ENCODE measurements at places on chromosomes 12 and 14.

DNA sequence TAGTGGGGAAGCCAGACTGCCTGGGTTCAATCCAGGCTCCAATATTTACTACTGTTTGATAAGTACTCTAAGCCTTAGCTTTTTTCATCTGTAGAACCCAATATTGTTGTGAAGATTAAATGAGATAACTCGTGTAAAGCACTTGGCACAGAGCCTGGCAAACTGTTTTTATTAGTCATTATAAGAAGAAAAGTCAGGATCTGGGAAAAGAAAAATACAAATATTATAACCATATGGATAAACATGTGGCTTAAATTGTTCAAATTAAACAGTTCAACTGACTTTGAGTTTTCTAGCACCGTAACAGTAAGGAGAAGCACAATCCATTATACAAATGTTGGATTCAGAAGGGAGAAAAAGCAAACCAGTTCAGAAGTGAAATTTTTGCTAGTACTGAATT is 22.0 kb upstream of the CDK17 start:
- DNase-seq: no peak

GRCh38 chr14:36313206-36313605 is 7.2 kb downstream of the MBIP start:
- DNase-seq: no peak

GRCh38 chr14:19947413-19948090 is 16.8 kb downstream of the OR4K1 start:
- no peak for DNase-seq

- no peak for DNase-seq
Observed at GRCh38 chr12:120529641-120530417, 871 bp upstream of the COQ5 start.

DNA sequence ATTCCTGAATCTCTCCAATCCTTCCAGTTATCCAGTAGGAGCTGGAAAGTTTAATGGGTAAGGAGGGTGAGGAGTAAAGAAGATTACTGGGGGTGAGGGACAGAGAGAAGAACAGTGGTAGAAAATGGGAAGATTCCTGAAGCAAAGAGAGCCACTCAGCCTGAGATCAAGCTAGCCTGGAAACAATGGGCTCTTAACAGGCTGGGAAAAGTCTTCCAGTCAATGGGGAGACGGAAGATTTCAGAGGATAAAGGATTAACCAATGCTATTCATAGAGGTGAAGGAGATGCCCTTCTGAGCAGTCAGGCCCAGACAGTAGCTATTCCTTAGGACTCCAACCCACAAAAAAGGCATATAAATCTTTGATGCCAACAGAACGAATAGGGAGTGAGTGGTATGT is 14.8 kb downstream of the GDF11 start:
- no peak for DNase-seq

DNA sequence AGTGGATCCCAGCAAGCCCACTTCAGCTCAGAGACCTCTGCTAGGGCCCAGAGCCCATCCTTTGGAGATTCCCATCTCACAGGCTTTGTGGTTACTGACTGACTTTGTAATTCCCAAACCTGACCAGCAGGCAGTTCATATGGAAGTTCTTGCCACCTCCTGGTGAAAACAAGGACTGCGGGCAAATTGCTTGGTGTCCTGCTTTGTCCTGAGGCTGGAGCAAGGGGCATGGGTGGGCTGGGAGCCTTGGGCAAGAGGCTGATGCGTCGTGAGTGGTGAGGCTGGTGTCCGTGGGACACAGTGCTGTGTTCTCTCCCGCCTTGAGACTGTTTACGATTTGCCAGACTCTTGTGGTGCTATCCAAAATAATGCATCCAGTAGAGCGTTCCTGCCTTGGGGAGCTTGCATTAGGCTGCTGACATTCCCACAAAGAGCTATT is 91.0 kb downstream of the LRRC74A start:
- no peak for DNase-seq

- DNase-seq: no peak
Observed at GRCh38 chr14:23041729-23042128, 283 bp upstream of the PSMB11 start.

DNA sequence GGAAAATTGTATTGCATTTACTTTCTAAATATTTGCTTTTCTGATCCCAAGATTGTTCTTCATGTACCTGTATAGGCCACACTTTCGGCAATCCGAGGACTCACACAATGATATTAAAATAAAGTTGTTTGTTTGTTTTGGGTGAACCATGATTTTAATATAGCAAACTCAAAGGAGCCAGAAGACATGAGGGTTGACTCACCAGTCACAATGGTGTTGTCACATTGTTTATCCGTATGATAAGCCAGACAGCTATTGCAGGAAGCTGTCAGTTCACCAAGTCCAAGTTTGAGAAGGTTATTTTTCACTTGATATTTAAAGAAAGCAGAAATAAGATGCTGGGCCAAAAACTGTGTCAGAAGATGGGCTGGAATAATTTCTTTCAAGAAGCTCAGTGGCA is 67.1 kb upstream of the CPM start:
- no peak for DNase-seq

DNA sequence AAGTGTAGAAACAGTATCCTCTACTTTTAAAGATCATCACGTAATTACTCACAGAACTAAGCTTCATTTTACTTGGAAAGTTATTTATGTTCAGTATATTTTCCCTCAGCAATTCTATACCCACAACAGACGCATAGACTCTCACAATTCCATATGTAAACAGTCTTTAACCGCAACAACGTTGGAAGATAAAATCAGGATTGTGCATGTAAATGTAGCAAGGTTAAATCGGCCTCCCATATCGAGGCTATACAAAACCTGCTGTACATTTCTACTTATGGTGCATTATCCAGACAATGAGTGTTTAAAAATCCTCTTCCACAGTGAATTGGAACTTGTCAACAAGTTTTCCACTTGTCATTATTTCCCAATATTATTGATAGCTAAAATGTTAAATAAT is 581.1 kb downstream of the SLC16A7 start:
- DNase-seq: no peak

DNA sequence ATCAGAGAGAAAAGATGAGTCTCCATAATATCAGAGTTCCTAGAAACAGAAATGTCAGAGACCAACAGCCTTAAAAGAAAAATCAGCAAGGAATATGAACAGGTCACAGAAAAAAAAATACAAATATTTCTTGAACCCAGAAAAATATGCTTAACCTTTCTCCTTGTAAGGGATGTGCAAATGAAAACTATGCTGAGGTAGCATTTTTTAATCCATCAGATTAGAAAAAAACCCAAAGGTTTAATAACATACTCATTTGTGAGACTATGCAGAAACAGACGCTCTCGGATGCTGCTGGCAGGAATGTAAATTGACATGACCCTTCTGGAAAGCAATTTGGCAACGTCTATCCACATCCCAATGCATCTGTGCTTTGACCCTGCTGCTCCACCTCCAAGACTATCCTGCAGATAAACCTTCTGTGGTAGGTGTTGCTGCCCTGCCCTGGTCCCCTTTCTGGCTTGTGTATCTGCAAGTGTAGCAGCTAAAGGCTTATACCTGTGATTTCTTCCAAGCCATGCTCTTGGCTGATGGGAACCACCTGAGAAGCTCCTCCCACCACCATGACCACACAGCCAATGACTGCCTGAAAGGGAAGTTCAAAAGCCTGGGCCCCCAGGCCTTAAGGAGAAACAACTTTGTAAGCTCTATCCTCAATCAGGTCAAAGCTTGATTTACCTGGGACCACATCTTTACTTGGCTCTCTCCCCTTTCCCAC is 49.4 kb downstream of the LTBP2 start:
- DNase-seq: no peak

DNA sequence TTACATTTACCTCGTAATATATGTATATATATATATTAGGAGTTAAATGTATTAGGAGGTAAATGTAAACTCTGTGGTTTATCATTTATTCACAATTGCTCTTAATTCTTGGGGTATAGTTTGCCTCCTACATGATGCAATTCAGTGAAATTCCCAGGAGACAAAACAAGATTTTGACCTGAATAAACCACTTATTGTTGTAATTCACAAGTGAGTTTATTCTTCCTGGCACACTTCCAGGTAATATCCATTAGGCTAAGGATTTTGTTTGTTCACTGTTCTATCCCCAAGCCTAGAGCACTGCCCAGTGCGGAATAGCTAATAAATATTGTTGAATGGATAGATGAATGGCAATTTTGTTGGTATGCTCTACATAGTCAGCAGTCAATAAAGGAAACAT is 3.0 kb downstream of the SMIM10L1 start:
- no peak for DNase-seq

GRCh38 chr14:74838166-74838565 is 37.8 kb downstream of the PROX2 start:
- DNase-seq: no peak

- DNase-seq: no peak
Observed at GRCh38 chr12:112979041-112979680, 842 bp downstream of the OAS2 start.

GRCh38 chr14:43983721-43984120 is 523.4 kb downstream of the FSCB start:
- DNase-seq: no peak

GRCh38 chr12:48078901-48079300 is 27.0 kb downstream of the SENP1 start:
- no peak for DNase-seq

- no peak for DNase-seq
Observed at GRCh38 chr14:52400846-52401245, 86.7 kb downstream of the PTGER2 start.

GRCh38 chr12:104212516-104212915 is 3.1 kb upstream of the TXNRD1 start:
- DNase-seq: no peak

- no peak for DNase-seq
Observed at GRCh38 chr12:15852383-15852782, 29.8 kb upstream of the STRAP start.

DNA sequence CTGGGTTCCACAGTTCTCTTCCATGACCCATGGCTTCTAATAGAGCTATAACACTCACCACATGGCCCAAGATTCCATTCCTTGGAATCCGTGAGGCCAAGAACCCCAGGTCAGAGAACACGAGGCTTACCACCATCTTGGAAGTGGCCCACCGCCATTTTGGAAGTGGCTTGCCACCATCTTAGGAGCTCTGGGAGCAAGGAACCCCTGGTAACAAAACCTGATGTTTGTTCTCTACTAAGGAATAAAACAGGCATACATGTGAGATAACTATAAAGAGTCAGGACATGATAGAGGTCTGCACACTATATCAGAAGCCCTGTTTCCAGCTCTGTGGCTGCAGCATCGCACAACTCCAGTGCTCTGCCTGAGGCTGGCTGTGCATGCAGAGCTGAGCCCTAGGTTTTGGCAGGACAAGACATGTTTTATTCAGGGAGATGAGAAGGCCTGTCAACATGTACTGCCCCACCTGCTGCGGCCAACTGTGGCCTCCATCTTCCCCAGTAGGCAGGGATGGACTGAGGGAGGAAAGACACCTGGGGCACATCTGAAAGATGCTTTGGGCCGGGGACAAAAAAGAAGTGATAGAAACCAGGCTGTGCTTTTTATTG is 344.9 kb downstream of the DAD1 start:
- no peak for DNase-seq

DNA sequence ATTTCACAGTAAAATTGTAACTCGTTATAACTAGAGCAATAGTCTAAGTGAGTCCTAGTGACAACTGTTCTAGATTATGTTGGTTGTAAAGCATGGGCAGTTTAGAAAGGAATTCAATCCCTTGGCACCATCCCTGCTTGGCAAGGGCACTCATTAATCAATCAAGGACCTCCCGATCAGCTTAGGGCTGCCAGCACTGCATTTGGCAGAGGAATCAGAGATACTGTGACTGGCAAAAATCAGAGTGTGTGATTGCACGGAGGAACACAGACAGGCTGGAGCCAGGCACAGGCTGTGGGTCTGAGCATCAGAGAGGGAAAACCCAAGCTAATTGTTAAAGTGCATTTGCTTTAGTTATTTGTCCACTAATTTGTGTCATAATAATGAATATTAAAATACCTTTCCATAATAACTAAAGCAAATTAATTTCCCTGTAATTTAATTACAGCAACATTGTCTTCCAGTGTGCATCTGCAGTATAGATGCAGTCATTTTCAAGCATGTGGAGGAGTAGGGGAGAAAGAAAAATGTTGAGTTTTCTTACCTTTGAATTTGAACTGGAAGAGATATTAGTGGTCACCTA is 3.2 kb upstream of the EGLN3 start:
- DNase-seq: no peak

GRCh38 chr14:85533861-85534291 is 3.9 kb downstream of the FLRT2 start:
- DNase-seq: peak; percentile 7

- DNase-seq: no peak
Observed at GRCh38 chr12:32768518-32768917, 12.8 kb upstream of the YARS2 start.

- no peak for DNase-seq
Observed at GRCh38 chr12:64123448-64123847, 98.6 kb downstream of the KICS2 start.

DNA sequence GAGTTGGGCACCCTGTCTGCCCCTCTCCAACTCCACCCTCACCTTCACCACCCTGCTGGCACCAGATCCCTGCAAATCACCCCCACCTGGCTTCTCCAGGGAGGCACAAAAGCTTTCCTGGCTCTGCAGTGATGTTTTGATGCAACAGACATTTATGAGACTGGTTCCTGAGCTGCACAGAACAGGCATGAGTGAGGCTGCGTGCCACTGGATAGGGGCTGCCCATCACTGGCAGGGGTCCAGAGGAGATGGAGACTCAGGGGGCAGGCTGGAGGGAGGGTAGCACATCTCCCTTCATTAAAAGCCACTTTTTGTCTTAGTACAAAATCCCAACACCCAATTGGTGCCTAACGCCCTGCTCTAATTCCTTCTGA is 17.3 kb upstream of the ZDHHC22 start:
- DNase-seq: no peak

GRCh38 chr12:123132951-123133619 is 17.8 kb downstream of the PITPNM2 start:
- DNase-seq: no peak

- DNase-seq: no peak
Observed at GRCh38 chr12:110856542-110856941, 9.8 kb downstream of the CCDC63 start.

- DNase-seq: no peak
Observed at GRCh38 chr14:97719931-97720330, 922.7 kb downstream of the VRK1 start.

DNA sequence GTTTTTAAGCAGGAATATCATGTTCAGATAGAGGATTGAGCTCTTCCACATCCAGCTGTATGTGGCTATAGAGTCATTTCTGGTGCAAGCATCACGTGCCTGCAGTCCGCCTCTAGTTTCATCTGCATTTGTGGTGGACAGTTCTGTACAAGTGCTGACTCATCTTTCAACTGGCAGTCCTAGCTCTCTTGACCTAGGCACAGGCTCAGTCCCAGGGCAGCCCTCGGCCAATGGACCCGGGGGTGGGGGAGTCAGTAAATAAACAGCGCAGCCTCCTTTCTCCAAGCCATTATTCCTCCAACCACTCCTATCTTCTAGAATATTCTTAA is 41.8 kb upstream of the FRMD6 start:
- DNase-seq: no peak

- no peak for DNase-seq
Observed at GRCh38 chr14:71726580-71727021, 205.6 kb upstream of the RGS6 start.

- peak; percentile 18 for DNase-seq
Observed at GRCh38 chr12:41476499-41477439, 288.6 kb downstream of the PDZRN4 start.

All from putamen (tissue), 1 donor.